ENCODE measurements at places on chromosomes 2 and 18.

DNA sequence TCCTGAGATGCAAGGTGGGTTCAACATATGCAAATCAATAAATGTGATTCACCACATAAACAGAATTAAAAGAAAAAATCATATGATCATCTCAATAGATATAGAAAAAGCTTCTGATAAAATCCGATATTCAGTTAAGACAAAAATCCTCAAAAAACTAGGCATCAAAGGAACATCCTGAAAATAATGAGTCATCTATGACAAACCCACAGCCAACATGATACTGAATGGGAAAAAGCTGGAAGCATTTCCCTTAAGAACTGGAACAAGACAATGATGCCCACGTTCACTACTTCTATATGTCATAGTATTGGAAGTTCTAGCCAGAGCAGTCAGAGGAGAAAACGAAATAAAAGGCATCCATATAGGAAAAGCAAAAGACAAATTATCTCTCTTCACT is 80.4 kb downstream of the MYO3B start:
- no peaks in the 10 kb centered on the region for H3K27me3 ChIP-seq
- no peak for DNase-seq
- no peak overlapping the region for H3K4me3 ChIP-seq
- no peak overlapping the region for H3K27ac ChIP-seq
- no peaks in the 10 kb centered on the region for H3K4me1 ChIP-seq

DNA sequence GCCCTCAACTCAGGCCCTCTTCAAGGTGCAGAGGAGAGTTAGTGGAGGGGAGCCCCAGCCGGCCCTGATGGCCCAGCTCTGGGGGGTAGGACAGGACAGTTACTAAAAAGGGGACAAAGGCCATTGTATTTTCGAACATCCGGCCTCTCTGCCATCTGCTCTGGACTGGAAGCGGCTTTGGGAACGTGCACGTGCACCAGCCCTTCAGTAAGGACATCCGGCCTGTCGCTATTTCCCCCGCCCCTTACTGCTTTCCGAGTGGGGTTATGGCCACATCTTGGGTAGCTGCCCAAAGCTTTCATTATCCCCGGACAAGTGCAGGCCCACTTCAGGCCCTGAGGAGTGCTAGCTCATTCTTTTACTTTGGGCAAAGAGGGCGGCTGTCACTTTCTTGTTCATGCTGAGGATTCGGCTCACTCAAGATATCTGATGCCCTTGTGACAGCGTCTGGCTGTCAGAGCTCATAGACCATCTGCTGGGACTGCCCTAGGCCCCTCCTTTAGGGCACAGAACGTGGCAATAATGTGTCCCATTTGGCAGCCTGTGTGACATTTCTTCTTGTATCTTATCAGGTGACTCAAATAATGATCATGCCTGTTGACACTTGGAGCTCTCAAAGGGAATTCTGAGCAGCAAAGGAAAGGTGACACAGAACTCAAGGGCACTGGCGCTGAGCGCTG is 17.5 kb downstream of the SLC4A3 start:
- no peak for DNase-seq
- no peaks in the 10 kb centered on the region for H3K27me3 ChIP-seq
- H3K27ac ChIP-seq: peak overlapping the region; percentile 50
- peaks cover 2% of the 10 kb centered on the region for H3K36me3 ChIP-seq
- peaks cover 56% of the 10 kb centered on the region for H3K4me1 ChIP-seq

DNA sequence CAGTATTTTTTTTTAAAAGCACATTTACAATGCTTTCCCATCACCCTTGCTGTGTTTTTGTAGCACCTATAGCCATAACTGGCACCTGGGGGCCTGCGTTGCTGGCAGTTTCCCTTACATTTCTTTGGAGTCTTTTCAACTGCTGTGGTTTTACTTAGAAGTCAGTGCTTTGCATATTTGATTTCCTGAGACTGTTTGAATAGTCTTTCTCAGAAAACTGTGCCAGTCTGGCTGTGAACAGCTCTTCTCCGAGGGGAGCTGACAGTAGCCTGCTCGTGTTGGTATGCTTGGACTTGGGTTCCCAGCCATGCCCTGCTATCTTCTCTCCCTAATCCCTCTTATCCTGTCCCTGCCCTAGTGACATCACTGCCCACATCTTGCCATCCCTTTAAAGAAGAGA is 81.5 kb downstream of the DPP4 start:
- peaks cover 8% of the 10 kb centered on the region for H3K4me1 ChIP-seq
- no peaks in the 10 kb centered on the region for H3K27me3 ChIP-seq
- H3K4me3 ChIP-seq: no peak overlapping the region
- no peaks in the 10 kb centered on the region for H3K36me3 ChIP-seq

DNA sequence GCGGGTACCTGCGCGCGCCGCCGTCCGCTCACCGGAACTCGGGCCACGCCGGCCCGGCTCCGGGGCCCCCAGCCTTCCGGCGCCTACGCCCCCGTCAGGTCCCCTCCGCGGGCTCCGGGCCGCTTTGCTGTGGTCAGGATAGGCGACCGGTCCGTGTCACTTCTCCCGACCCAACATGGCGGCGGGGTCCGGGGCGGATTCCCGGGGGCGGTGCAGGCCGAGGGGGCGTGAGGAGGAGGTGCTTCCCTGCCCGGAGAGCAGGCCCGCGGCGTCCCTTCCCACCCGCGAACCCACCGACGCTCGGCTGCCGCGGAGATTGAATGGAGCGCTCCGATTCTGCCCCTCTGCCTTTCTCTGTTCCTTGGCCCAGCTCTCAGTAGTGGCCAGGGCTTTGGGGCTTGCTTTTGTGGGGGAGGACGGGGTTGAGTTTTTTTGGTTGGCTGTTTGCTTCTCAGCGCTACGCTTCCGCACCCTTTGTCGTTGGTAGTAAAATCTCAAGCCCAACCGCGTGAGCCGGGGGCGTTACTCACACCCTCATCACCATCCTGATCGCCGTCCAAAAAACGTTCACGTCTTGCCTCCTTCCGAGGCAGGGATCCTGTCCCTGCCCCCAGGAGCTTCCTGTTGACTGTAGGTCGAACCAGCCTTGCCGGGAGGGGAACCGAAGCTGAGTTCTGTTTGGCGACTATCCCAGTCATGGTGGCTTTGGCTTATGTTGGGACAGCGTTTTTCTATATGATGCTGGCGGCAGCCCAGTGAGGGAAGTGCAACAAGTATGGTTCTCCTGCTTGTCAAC is 532 bp upstream of the YES1 start:
- H3K27ac ChIP-seq: peak overlapping the region; percentile 81
- H3K27me3 ChIP-seq: no peaks in the 10 kb centered on the region
- H3K4me1 ChIP-seq: peaks cover 11% of the 10 kb centered on the region
- peak overlapping the region; percentile 84 for H3K4me3 ChIP-seq
- H3K36me3 ChIP-seq: no peaks in the 10 kb centered on the region

DNA sequence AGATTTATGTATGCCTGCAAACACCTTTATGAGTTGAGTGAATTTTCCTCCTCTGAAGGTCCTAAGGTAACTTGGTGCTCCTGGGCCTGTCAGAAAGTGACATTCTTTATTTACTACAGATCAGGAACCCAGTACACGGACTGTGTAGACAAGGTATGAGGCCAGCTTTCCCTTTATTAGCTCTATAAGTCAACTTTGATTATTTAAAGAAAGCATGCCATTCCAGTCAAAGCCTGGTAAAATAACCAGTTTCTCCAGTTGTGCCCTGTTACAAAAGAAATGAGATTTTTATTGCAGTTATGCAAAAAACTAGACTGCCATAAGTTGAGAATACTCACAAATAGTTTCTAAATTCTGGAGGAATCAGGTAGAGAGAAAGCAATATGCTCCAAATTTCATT is 266.1 kb upstream of the SP5 start:
- DNase-seq: no peak
- H3K4me1 ChIP-seq: peaks cover 10% of the 10 kb centered on the region
- no peaks in the 10 kb centered on the region for H3K36me3 ChIP-seq
- no peak overlapping the region for H3K4me3 ChIP-seq
- H3K27me3 ChIP-seq: no peaks in the 10 kb centered on the region

- H3K27me3 ChIP-seq: no peaks in the 10 kb centered on the region
- no peaks in the 10 kb centered on the region for H3K4me1 ChIP-seq
- H3K4me3 ChIP-seq: no peak overlapping the region
- DNase-seq: no peak
- H3K36me3 ChIP-seq: no peaks in the 10 kb centered on the region
Measured at GRCh38 chr2:72964146-72964525, 46.8 kb downstream of the EMX1 start.

GRCh38 chr2:177573120-177573519 is 180.5 kb downstream of the AGPS start:
- H3K4me3 ChIP-seq: no peak overlapping the region
- no peak overlapping the region for H3K27ac ChIP-seq
- no peaks in the 10 kb centered on the region for H3K27me3 ChIP-seq
- H3K36me3 ChIP-seq: no peaks in the 10 kb centered on the region

DNA sequence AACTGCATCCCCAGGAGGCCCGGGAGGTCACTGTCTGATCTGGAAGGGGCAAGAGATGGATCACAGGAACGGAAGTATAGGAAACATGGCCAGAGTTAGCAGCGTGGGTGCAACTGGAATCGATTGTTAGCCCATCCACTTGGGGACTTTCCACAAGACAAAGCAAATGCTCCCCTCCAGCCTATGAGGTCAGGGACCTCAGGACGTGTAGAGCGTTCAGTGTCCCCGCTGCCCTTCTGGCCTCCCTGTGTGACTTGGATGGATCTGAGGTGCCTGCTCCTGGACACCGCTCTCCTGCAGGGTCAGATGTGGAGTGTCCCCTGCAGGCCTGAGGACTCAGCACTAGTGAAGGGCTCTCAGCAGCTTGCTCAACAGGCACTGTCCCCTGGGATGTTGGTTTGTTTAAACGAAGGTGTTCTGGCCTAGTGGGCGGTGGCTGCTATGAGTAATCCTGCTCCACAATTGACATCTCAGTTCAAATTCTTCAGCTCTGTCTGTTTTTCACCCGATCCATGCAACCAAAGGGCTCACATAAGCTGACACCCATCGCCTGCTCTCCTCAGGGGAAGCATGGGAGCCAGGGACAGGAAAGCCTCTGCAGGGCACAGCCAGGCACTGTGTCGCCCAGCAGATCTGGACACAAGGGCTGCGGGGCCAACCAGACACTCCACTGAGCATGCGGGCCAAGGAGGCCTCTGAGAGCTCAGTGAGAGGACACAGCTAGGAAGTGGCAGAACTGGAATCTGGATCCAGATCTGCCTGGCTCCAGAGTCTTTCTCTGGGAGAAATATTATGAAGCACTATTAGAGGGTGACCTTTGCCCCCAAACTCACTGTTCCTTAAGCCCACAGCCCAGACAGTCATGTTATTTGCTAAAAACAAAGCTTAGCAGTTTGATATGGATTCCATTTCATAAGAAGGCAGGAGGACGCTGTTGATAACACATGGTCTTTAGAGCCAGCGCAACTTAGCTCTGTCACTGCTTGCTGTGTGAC is 78.5 kb downstream of the RHOB start:
- peaks cover 12% of the 10 kb centered on the region for H3K4me1 ChIP-seq
- DNase-seq: no peak
- no peaks in the 10 kb centered on the region for H3K27me3 ChIP-seq
- H3K27ac ChIP-seq: no peak overlapping the region

DNA sequence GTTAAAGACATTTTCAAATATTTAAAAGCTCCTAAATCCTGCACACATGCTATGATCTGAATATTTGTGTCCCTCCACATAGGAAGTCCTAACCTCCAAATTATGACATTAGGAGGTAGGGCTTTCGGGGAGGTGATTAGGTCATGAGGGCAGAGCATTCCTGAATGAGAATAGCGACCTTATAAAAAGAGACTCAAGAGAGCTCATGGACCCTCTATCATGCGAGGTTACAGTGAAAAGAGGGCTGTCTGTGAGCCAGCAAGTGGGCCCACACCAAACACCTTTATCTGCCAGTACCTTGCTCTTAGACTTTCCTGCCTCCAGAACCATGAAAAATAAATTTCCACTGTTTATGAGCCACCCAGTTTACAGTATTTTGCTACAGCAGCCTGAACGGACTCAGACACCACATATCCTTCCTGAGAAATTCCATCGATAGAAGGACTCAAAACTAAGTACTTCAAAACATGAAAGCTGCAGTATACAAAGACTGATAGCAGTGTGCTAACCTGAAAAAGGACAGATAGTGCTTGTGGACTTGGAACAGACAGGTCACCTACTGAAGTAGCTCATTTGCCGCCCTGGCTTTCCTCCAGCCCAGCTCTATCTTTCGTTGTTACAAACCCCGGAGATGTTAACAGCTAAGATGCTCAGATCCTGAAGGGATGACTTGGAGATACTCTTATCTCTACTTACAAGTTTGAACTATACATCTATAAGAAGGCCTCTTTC is 13.8 kb downstream of the FAM210A start:
- H3K36me3 ChIP-seq: 0 out of 2 replicates have a peak, but pooled peaks cover 3% of the 10 kb centered on the region
- H3K4me3 ChIP-seq: no peak overlapping the region

DNA sequence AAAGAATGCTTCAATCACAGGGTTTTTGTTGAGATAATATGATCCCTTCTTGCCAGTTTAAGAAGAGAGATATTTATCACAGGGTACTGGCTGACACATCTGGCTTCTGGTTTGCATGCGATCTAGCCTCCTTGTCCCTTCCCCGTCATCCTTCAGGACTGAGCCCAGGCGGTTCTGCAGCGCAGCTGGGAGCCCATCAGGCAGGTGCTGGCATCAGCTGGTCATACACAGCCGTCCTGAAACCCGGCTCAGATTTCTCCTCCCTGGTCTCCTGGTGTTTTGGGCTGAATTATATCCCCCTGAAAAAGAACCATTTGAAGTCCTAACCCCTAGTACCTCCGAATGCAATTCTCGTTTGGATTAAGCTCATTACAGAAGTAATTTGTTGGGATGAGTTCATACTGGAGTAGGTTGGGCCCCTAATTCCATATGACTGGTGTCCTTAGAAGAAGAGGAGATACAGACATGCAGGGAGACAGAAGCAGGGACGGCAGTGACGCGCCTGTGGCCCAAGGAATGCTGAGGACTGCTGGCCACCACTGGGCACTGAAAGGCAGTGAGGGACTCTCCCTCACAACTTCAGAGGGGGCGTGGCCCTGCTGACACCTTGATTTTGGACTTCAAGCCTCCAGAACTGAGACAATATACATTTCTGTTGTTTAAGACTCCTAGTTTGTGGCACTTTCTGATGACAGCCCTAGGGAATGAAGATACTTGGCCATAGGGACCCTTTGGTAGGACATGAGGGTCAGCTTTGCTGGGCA is 83.9 kb upstream of the ODC1 start:
- H3K36me3 ChIP-seq: no peaks in the 10 kb centered on the region
- H3K4me1 ChIP-seq: peaks cover 26% of the 10 kb centered on the region
- no peak for DNase-seq
- no peak overlapping the region for H3K27ac ChIP-seq
- H3K4me3 ChIP-seq: no peak overlapping the region

GRCh38 chr2:229586746-229587705 is 127.3 kb downstream of the DNER start:
- no peaks in the 10 kb centered on the region for H3K36me3 ChIP-seq
- no peak overlapping the region for H3K27ac ChIP-seq
- H3K27me3 ChIP-seq: no peaks in the 10 kb centered on the region
- H3K4me1 ChIP-seq: peaks cover 4% of the 10 kb centered on the region

DNA sequence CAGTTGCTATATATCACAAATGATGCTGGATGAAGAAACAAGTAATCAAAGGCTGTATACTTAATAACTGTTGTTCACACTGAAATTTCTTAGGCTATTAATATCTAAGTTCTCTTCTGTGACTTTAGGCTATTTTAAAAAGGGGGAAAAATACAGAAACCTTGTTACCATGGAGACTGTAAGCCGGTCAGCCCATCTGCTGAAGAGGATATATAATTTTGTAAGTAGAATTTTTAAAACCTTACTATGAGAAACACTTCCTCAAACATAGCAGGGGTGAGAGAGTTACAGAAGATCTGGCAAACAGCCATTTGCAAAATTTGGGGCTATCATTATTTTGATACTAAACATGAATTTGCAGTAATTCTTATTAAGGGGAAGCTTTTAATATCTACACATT is 27.8 kb downstream of the CACNB4 start:
- H3K36me3 ChIP-seq: no peaks in the 10 kb centered on the region
- no peaks in the 10 kb centered on the region for H3K4me1 ChIP-seq
- H3K27me3 ChIP-seq: no peaks in the 10 kb centered on the region
